Activated naive CD4-positive, alpha-beta T cell treated with anti-CD3 and anti-CD28 coated beads, Interleukin-2, amount 50 U/mL, for 72 hours (primary cell): ENCODE measurements at places on chromosomes 16 and 17. TPM values are rescaled to one million over a fixed set of nuclear protein-coding genes. Genes with fewer than 3 reads are reported as not detected.

DNA sequence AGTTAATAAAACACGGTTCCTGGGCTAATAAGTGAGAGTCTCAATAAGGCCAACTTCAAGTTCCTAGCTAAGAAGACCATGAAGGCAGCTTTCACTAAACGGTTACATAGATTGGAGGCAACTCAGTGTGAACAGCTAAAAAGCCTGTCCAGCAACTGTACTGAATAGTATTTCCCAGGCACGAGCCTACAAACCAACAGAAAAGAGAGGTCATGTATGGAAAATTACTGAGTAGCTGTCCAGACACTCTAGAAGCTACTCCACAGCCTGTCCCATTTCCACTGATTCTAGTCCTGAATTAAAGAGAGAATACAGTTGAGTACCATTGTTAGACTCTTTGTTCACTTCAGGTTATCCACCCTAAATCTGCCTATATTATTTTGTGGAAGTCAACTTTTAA lies 36.5 kb upstream of the C17orf78 start:
- DNase-seq: no peak

DNA sequence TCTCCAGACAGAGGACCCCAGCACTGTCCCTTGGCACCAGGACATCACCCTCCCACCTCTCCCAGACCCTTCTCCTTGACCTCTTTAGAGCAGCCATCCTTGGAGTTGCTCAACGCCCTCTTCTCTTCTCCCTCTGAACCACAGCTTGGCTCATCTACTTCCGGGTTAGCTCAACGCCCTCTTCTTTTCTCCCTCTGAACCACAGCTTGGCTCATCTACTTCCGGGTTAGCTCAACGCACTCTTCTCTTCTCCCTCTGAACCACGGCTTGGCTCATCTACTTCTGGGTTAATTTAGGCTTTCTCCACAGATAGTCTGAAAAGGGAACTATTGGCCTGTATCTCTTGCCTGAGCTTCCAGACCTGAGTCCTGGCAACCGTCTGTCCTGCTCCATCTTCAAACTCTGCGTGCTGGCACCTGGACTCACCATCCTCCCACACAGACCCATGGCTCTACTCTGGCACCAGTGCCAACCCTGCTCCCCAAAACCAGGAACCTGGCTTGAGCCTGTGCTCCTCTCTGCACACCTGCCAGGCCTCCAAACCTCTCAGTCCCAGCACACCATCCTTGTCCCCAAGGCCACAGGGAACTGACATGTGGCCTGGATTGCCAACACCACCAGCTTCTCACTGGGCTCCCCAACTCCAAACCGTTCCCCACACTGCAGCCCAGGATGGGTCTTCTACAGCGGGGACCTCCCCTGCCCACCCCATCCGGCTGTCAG lies 25.3 kb upstream of the FAAP100 start:
- no peak for DNase-seq

DNA sequence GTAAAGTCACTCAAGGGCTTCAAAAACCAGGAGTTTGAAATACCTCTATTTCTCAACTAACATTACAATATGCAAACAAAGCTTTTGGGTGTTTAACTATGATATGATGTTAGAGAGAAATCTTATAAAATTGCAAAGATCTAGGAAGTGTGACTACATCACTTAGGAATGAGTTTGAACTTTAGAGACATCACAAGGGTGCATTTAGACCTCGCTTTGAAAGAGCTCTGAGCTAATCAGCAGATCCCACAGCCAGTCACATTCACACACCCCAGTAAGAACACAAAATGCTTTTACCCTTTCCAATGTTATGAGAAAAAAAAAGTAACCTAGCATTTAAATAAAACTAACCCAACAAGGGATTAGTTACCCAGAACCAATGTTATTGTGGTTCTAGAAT lies 45.2 kb downstream of the HYDIN start:
- DNase-seq: no peak

DNA sequence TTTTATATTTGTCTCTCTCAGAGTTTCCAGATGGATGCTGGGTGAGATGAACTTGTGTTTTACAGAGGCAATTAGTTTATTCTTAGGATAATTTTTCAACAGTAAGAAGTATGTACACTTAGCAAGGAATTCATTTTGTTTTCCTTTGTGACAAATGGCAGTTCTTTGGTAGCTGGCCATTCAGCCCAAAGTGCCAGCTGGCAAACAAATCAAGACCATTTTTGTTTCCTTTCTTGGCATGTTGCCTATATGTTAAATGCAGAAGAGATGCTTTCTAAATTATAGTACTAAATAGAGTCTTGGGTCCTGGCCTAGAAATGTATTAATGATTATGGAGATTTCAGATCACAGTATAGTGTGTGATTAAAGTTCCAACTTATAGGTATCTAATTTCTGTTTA lies 337.1 kb downstream of the CNTNAP4 start:
- DNase-seq: no peak

GRCh38 chr16:87317750-87318644 lies 805 bp upstream of the C16orf95 start:
- DNase-seq: no peak

Gene ARL5C
- 0.25 TPM for total RNA-seq

GRCh38 chr16:82835487-82836155 lies 208.9 kb downstream of the CDH13 start:
- DNase-seq: no peak

Gene OR4D2
- not detected for total RNA-seq
